ENCODE measurements at places on chromosomes 11 and 22.

DNA sequence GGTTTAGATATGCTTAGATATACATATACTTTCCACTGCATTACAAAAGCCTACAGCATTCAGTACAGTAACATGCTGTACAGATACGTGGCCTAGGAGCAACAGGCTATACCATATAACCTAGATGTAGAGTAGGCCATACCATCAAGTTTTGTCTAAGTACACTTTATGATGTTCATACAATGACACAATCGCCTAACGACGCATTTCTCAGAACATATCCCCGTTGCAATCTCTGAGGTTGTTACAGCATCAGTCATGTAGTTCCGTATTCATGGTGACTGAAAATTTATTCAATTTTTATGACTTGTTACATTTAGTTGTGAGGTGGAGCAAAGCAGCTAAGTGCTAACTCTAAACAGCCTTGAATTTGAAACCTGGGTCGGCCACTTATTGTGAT is 6.7 kb downstream of the ZBTB44 start:
- no peak overlapping the region for H3K27ac ChIP-seq
- no peaks in the 10 kb centered on the region for H3K27me3 ChIP-seq
- H3K4me1 ChIP-seq = peaks cover 56% of the 10 kb centered on the region

DNA sequence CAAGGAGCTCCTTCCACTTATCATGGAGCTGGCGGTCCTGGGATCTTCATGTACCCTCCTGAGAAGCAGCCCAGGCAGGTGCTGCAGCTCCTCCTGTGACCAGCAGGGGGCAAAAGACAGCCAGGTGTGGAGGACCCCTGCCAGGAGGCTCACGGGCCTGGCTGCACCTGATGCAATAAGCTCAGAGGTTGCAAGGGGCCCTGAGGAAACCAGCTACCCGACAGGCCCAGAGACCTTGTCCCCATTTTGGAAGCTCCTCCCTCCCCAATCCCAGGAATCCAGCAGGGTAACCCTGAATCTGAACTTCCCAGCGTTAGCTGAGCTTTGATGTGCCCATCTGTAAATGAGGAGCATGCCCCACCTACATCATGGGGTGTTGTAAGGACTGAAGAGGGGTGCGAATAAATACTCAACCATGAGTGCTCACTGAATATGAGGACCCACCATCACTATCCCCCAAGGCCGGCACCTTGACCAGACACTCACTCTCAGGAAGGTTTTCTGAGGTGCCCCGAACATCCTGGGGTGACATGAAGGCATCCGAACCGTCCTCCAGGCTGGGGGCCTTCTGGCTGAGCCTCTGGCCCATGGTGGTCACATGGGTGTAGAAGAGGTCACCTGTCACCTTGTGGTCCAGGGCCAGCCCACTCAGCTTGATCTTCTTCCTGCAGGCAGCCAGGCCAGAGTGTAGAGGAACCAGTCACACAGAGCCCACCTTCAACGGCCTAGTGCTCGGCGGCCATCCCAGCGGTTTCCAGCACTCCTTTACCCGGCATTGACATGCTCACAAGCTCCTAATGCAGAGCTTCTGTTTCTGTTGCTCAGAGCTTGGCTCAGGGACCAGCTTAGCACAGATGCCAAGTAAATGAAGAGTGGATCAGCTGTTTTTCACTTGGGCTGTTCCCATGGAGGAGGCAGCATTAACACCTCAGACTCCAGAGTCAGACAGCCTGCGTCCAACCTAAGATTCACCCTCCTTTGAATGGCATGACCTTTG is 21.7 kb downstream of the SLC43A1 start:
- no peaks in the 10 kb centered on the region for H3K27me3 ChIP-seq
- H3K36me3 ChIP-seq = peaks cover 4% of the 10 kb centered on the region
- peak; percentile 65 for DNase-seq
- H3K4me3 ChIP-seq = no peak overlapping the region
- H3K27ac ChIP-seq = no peak overlapping the region

DNA sequence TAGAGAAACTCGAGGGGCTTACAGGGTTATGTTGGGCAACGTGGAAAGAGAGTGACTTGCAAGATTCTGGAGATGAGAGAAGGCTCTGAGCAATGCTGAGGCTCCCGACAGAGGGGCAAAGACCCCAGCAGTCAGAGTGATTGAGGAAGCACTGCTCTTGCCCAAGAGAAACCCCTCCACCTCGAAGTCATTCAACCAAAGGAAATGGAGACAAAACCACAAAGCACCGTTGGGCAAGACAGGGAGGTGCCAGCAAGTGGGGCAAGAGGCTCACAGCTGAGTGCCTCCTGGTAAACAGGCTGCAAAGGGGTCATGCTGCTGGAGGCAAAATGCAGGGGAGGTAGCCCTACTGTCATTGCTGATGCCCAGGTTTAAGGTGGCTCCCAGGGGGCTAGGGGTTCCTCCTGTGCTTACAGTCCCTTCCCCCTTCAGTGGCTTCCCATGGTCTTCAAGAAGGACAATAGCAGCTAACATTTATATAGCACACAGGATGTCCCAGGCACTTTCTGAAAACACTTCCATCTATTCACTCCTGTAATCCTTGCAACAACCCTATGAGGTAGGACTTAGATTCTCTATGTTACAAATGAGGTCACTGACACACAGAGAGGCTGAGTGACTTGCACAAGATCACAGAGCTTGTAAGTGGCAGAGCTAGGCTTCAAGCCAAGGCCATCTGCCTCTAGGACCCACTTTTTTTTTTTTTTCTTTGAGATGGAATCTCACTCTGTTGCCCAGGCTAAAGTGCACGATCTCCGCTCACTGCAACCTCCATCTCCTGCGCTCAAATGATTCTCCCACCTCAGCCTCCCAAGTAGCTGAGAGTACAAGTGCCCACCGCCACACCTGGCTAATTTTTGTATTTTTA is 18.1 kb upstream of the MYH9 start:
- H3K36me3 ChIP-seq = peaks cover 4% of the 10 kb centered on the region
- H3K4me1 ChIP-seq = peaks cover 44% of the 10 kb centered on the region
- H3K27me3 ChIP-seq = no peaks in the 10 kb centered on the region
- peak; percentile 40 for DNase-seq
- H3K27ac ChIP-seq = peak overlapping the region; percentile 94
- H3K4me3 ChIP-seq = peak overlapping the region; percentile 60

- no peak overlapping the region for H3K4me3 ChIP-seq
- no peaks in the 10 kb centered on the region for H3K36me3 ChIP-seq
- no peak overlapping the region for H3K27ac ChIP-seq
- no peaks in the 10 kb centered on the region for H3K27me3 ChIP-seq
Measured at GRCh38 chr11:106495046-106495445, 417.6 kb downstream of the AASDHPPT start.

DNA sequence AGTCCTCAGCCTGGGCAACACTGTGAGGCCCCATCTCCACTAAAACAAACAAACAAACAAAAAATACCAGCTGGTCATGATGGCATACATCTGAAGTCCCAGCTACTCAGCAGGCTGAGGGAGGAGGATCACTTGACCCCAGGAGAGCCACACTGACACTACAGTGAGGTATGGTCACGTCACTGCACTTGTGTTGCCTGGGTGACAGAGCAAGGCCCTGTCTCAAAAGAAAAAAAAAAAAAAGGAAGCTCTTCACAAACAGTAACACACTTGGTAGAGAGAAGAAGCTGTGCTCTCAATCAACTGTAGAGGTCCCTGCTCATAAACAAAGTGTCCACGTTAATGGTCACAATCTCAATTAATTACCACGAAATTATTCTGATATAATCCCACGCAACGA is 401.6 kb upstream of the CCDC90B start:
- H3K4me3 ChIP-seq = no peak overlapping the region
- H3K36me3 ChIP-seq = no peaks in the 10 kb centered on the region
- DNase-seq = no peak
- H3K27me3 ChIP-seq = no peaks in the 10 kb centered on the region
- no peaks in the 10 kb centered on the region for H3K4me1 ChIP-seq

GRCh38 chr11:92109466-92109865 is 115.2 kb upstream of the FAT3 start:
- H3K36me3 ChIP-seq = no peaks in the 10 kb centered on the region
- no peaks in the 10 kb centered on the region for H3K4me1 ChIP-seq
- no peak overlapping the region for H3K27ac ChIP-seq
- H3K4me3 ChIP-seq = no peak overlapping the region

DNA sequence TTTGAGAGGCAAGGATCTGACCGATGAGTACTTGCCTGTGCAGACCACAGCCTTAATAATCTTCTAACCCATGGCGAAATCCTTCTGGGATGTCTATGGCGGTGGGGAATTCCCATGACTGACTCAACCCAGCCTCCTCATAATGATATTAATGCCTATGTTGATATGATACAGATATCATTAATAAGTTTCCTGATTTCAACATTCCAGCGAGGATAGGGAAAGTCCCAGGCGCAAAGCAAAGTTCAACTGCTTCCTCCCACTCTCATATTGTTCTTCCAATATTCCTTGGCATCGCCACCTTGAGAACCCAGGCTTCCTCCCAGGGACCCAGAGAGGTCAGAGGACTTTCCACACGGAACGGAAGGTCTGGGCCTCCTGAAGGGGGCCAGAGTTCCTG is 110.3 kb upstream of the TMEM45B start:
- DNase-seq = no peak
- H3K27ac ChIP-seq = no peak overlapping the region
- no peak overlapping the region for H3K4me3 ChIP-seq
- peaks cover 41% of the 10 kb centered on the region for H3K27me3 ChIP-seq
- no peaks in the 10 kb centered on the region for H3K36me3 ChIP-seq
- H3K4me1 ChIP-seq = no peaks in the 10 kb centered on the region
